Right lung (tissue), 10 donors: ENCODE measurements at places on chromosomes 11 and 22.

DNA sequence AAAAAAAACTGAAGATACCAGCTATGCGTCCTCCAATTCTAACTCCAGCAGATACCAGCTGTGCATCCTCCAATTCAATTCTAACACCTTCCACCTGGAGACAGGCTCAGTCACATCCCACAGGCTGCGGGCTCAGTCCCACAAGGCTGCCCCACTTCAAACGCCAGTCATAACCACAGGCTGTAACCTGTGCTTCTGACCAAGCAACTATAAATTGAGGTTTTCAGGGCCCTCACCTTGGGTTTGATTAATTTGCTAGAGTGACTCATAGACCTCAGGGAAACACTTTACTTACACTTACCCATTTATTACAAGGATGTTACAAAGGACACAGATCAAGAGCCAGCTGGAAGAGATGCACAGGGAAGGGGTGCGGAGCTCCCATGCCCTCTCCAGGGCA lies 32.4 kb upstream of the MSANTD2 start:
- no peak for DNase-seq

DNA sequence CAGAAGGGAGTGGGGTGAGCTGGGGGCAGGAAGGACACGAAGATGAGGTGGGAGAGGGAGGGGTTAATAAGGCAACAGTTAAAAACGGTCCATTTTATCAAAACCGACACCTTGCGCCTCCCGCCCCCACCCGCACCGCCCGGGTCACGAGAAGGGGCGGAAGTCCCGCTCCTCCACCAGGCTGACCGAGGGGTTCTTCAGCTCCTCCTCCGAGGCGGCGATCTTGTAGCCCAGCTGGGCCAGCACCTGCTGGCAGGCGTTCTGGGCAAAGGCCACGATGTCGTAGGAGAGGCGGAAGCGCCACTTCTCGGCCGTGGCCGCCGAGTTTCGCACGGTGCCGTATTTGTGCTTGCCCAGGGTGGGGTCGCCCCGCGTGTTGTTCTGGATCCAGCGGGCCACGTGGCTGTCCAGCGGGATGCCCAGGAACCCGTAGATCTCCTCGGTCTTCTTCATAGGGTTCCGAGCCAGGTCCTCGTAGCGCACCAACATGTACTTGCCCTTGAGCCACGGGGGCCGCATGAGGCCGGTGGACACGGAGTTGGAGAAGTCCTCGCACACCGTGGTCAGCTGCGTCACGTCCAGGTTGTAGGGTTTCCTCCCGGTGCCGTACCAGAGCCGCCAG lies 15.8 kb downstream of the CHST1 start:
- no peak for DNase-seq

GRCh38 chr22:19177164-19178064 lies 1.1 kb downstream of the SLC25A1 start:
- DNase-seq = no peak

DNA sequence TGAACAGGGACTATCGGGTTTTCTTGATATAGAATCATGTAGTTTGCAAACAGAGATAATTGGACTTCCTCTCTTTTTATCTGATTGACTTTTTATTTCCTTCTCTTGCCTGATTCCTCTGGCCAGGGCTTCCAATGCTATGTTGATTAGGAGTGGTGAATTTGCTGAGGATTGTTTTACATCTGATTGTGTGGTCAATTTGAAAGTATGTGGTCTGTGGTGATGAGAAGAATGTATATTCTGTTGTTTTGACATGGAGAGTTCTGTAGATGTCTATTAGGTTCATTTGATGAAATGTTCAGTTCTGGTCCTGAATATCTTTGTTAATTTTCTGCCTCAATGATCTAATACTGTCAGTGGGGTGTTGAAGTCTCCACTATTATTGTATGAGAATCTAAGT lies 713.2 kb upstream of the CCDC179 start:
- no peak for DNase-seq

DNA sequence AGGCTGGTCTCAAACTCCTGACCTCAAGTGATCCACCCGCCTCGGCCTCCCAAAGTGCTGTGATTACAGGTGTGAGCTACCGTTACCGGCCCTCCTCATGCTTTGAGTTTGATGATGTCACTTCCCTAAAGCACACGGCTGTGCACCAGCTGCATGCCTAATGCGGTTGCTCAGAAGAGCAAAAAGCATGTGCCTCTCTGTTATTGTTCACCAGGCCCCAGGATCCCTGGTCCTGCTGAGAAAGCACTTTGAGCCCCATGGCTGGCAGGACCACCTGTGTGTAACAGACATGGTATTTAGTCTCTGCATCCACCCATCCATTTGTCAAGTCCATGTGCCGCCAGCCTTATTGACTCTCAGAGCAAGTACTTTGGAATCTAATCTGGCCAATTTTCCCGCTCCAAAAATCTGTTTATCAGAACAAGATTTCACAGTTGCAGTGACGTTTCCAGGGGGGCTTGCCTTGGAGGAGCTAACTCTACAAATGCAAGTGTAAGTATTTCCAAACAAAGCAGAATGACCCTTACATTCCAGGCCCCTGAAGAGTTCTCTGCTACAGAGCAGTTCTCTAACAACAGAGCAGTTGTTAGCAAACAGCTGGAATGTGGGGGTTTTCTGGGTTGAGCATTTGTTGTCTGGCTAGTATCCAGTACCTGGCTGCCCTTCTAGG lies 89.4 kb downstream of the LDLRAD3 start:
- DNase-seq = no peak

DNA sequence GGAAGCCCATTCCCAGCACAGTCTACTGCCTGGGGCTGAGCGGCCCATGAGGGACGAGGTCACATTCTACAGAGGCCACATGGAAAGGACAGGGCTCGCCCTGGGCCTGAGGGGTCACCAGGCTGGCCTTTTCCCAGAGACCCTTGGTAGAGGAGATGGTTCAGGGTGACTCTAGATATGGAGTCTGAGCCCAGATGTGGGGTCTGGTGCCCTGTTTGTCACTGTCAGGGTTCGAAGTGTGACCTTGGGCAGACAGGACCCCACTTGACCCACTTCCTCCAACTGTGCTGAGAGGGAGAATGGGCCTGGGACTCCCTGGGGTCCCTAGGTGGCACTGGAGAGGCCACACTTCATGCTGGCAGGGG lies 81.0 kb downstream of the MYEOV start:
- DNase-seq = no peak

DNA sequence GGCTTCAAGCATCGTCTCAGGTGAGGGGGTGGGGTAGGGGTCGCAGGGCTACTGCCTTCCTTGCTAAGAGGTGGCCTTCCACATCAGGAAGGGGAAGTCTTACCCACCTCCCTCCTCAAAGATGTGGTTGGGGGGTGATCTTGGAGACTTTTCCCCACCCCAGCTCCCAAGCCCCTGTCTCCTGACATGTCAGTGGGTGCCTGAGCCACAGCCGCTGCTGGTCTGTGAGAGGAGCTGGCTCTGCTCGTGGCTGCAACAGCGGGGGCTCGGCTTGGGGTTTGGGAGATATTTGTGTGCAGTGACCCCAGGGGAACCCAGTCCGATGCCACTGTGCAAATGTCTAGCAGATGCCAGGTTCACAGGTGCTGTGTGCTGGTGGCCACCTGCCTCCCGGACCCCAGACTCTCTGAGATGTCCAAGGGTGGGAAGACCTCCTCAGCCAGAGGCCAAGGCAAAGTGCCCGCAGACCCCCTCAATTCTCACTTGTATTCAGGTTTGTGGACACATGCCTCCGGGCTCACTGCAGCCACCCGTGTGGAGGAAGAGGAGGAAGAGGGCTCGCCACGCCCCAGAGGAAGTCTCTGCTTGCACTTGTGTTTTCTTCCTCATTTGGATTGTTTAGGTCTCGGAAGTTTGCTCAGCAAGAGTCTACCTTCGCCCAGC lies 1.9 kb downstream of the KCNQ1 start:
- no peak for DNase-seq

- no peak for DNase-seq
Measured at GRCh38 chr11:14267861-14268635, 90.9 kb downstream of the RRAS2 start.

DNA sequence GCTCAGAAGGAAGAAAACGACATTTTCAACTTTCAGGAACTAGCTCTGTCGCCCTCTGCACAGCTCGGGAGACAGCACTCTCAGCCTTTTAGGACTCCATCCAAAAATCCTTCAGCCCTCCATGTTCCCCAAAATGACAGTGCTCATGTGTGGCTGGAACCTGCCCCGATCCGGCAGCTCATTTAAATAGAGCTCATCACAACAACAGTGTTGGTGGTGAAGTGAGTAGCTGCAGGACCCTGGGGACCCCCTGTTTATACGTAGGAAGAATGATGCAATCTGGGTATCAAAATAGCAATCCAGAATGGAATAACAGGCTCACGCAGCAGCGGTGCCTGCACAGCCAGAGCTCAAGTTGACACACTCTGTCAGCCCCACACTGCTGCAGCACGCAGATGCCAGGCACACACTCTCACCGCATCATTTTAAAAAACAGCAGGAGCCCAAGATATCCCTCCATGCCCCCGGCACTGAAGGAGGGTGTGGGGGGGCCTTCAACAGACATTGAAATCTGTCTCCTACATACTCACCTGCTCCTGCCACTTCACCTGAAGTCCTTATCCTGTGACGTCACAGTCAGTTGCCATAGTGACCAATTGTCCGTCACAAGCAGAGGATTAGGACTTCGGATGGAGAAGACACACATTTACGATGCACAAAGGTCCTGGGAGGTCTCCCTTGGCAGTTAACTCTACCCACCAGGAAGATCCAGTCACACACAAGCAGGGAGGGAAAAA lies 24.0 kb downstream of the TRIM66 start:
- DNase-seq = peak; percentile 9

DNA sequence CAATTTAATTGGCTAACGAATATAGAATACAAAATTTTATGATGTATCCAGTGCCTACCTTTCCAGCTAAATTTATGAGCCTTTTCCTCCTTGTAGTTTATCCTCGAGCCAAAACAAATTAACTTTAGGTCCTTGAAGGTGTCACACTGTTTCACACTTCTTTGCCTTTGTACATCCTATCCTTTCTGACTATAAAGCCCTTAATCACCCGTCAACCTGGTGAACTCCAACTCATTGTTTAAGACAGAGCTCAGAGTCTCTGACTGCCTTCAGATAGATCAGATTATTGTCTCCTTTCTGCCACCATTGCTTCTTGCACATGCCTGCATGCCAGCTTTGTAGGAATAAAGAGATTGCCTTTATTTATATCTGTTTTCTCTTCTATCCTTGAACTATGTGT lies 58.8 kb downstream of the CNTN5 start:
- DNase-seq = no peak

- peak; percentile 12 for DNase-seq
Measured at GRCh38 chr11:7251487-7251835, 243 bp upstream of the SYT9 start.

GRCh38 chr22:44394246-44395117 lies 81.7 kb upstream of the SHISAL1 start:
- DNase-seq = no peak

GRCh38 chr11:17762309-17762974 lies 27.9 kb downstream of the KCNC1 start:
- DNase-seq = no peak

- no peak for DNase-seq
Measured at GRCh38 chr22:40024201-40025061, 29.7 kb downstream of the FAM83F start.

GRCh38 chr11:3126207-3126865 lies 38.8 kb downstream of the OSBPL5 start:
- DNase-seq = no peak

GRCh38 chr11:12051287-12051662 lies 42.8 kb upstream of the DKK3 start:
- DNase-seq = no peak

GRCh38 chr11:84022695-84023094 lies 736.5 kb upstream of the CCDC90B start:
- DNase-seq = no peak

DNA sequence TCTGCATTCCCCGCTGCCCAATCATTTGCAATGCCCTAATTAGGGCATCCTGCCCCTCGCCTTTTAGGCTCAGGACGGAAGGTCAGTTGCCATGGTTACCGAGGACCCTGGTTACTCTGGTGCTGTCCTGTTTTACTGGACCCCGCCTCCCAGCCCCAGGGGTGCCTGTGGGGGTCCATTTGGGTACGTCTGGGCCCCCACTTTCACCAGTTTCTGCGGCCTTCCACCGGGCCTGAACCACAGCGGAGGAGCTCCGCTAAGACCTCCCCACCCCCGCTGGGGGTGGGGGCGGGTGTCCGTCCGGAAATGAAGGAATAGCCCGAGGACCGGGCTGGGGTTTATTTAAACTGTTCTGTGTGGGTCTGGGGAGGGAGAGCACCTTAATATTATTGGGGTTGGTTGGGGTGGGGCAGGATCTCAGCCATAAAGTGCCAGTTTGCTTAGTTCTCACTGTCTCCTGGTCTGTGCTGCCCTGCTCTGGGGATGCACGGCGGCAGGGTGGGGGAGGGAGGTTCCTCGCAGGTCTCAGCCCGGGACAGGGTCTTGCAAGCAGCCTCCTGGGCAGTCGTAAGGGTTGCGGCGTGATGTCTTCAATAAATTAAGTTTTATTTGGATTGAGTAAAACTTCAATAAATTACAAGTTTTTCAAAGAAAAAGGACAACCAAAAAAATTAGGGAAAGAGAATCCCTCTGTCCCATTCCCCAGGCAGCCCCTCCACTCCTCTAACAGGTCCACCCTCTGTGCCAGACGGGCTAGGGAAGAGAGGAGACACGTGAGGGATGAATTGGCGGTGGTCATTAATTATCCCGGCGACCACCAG lies 5.3 kb downstream of the PHOX2A start:
- no peak for DNase-seq

- DNase-seq = no peak
Measured at GRCh38 chr11:24589064-24589463, 92.2 kb downstream of the LUZP2 start.

- DNase-seq = no peak
Measured at GRCh38 chr11:132579136-132579535, 953.2 kb downstream of the OPCML start.
